Vagina (tissue), 2 donors: ENCODE measurements at places on chromosomes 12 and 14.

DNA sequence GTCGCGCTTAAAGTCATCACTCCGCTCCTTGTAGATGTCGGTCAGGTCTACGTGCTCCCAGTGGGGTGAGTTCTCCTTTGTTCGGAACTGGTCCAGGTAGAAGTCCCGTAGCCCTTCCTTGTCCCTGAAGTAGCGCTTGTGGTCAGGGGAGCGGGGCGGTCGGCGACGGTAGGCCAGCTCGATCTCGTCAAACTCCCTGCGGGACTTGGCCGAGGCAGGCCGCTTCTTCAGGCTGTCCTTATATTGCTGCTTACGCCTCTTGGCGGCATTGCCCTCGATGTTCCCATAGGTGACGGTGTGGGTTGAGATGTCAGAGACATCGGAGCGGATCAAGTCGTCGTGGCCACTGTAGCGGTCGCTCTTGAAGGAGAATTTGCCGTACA is 367.2 kb downstream of the EMP1 start:
- H3K36me3 ChIP-seq, result no peaks in the 10 kb centered on the region
- H3K4me1 ChIP-seq, result no peaks in the 10 kb centered on the region
- DNase-seq, result no peak
- H3K4me3 ChIP-seq, result no peak overlapping the region

DNA sequence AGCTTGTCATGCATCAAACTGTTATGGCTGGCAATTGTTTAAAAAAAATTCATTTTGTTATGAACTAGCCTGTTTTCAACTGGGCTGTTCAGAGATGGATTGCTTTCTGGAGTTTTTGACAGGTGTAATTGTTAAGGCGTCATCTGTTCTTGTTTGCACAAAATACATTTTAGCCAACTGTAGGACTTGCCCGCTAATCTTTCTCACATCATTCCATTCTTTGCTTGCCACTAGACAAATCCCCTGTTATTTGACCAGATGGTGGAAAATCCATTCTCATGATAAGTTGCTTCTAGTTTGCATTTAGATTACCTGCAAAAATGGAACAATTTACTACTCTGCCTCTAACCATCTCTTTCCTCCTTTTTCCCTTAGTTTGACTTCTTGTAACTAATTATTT is 114.3 kb downstream of the NPAS3 start:
- no peaks in the 10 kb centered on the region for H3K36me3 ChIP-seq
- no peak for DNase-seq
- no peaks in the 10 kb centered on the region for H3K4me1 ChIP-seq

GRCh38 chr12:104591257-104591885 is 134.6 kb downstream of the CHST11 start:
- no peaks in the 10 kb centered on the region for H3K36me3 ChIP-seq
- H3K27ac ChIP-seq, result no peak overlapping the region
- H3K27me3 ChIP-seq, result no peaks in the 10 kb centered on the region
- no peak overlapping the region for H3K4me3 ChIP-seq

DNA sequence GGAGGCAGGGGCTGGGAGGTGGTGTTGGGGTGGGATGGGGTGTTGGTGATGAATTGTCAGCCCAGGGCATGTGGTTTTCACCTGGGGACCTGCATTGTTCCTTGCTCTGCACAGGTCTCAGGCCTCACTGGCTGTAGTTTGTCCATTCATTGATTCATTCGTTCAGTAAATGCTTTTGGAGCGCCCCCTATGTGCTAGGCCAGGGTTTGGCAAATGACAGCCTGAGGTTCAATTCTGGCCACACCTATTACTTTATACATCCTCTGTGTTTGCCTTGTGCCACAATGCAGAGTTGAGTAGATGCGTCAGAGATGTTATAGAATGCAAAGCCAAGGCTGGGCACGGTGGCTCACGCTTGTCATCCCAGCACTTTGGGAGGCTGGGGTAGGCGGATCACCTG is 4.7 kb downstream of the ADCK1 start:
- H3K4me3 ChIP-seq, result no peak overlapping the region
- no peak for DNase-seq
- peaks cover 5% of the 10 kb centered on the region for H3K4me1 ChIP-seq
- H3K27me3 ChIP-seq, result no peaks in the 10 kb centered on the region
- no peak overlapping the region for H3K27ac ChIP-seq

DNA sequence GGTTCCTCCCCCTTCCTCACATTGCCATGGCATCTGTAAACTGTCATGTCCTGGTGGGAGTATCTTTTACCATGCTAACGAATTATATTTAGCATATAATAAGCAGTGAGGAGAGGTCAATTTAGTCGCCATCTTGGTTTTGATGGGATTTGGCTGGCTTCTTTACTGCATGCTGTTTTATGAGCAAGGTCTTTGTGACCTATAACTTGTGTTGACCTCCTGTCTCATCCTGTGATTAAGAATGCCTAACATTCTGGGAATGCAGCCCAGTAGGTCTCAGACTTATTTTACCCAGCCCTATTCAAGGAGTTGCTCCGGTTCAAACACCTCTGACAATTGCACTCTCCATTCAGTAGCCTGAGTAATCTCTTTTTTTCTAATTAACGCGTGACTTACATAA is 2.1 kb upstream of the EIF4B start:
- DNase-seq, result no peak
- no peaks in the 10 kb centered on the region for H3K27me3 ChIP-seq
- H3K36me3 ChIP-seq, result no peaks in the 10 kb centered on the region
- H3K4me1 ChIP-seq, result peaks cover 42% of the 10 kb centered on the region
- no peak overlapping the region for H3K4me3 ChIP-seq

GRCh38 chr12:6465467-6466183 is 4.9 kb downstream of the VAMP1 start:
- H3K4me3 ChIP-seq, result no peak overlapping the region
- H3K4me1 ChIP-seq, result peaks cover 45% of the 10 kb centered on the region
- no peaks in the 10 kb centered on the region for H3K36me3 ChIP-seq

DNA sequence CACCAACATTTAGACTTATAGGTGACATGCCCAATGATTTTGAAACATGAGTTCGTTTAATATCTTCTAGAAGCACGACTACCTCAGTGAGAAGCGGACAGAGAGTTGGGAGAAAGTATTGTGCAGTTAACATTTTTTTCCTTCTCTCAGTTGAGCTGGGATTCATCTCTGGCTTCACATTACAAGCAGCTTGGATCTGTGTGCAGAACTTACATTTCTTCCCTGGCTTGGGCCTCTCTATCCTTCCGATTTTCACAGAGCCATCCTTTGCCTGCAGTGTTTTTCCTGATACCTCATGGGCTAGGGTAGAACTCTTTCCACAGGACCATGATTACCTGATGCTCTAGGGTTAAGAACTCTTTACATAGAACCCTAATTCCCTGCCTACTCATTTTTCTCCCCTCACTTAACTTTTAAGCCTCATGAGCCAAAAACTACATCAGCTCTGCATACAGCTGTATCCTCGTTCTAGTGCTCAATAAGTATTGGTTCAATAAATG is 86.5 kb downstream of the FLRT2 start:
- no peak for DNase-seq
- H3K4me1 ChIP-seq, result no peaks in the 10 kb centered on the region
- H3K4me3 ChIP-seq, result no peak overlapping the region
- H3K27me3 ChIP-seq, result no peaks in the 10 kb centered on the region
- no peaks in the 10 kb centered on the region for H3K36me3 ChIP-seq
- H3K27ac ChIP-seq, result no peak overlapping the region
